ENCODE measurements at places on chromosomes 12 and 14.

DNA sequence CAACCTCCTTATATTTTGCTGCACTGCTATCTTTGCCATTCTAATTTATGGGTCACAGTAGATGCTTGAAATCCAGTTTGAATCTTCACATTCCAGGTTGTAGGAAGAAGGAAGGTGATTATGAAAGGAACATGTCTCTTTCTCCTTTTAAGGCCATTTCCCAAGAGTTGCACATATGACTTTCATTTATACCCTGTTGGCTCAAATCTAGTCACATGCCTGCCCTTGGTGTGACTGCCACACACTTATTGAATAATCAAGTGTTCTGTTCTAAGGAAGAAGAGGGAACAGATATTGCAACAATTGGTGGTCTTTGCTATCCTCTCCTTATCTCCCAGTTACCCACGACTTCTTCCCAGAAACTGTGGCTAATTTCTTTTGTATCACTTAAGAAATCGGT lies 404.3 kb downstream of the TMEM117 start:
- DNase-seq, result no peak

GRCh38 chr14:81594012-81594411 lies 60.4 kb upstream of the SEL1L start:
- no peak for DNase-seq

GRCh38 chr14:62269204-62269603 lies 507.0 kb downstream of the SNAPC1 start:
- no peak for DNase-seq

DNA sequence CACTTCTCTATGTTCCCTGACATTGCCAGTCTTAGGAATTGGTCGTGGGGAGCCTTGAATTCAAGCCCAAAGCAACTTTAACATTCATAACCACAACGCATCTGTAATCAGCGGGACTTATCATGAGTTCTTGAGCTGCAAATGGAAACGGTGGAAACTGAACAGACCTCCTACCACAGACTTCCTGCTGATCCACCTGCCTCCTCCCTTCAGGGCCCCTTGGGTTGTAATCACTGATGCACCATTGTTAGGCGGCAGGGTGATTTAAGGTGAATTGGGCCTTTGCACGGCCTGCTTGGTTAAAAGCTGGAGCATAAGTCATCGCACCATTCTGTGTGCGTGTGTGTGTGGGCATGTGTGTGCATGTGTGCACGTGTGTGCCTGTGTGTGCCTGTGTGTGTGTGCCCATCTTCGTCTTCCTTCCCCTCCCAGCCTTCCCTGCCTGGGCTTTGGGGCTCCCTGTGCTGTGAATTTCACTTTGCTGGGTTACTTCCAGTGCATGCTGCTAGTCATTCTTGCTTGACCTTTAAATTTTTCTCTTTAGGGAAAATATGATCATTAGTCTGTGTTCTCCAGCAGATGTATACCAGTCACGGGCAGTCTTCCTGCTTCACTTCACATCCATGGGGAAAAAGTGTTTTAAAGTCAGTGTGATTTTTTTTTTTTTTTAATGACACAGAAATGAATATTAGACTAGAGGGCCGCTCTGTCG lies 29.1 kb downstream of the CHST11 start:
- no peak for DNase-seq

DNA sequence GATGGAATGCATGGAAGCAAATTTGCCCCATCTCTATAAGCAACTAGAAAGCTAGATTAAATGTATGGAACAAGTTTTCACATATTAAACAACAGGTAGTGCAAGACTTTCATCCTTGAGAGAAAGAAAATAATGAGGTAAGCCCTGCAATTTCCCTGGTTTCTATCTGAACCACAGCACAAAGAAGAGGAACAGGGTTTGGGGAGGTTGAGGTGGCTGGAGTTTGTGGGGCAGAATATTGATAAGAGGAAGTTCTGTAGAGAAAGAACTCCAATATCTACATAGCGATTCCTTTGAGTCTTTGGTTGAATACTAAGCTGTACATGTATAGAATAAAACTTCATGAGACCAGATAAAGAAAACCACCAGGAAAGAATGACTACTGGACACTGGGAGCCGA lies 96.3 kb upstream of the CCND2 start:
- no peak for DNase-seq

GRCh38 chr12:131436922-131437705 lies 273.8 kb upstream of the SFSWAP start:
- no peak for DNase-seq

GRCh38 chr12:43290836-43291235 lies 261.2 kb downstream of the ADAMTS20 start:
- DNase-seq, result no peak

DNA sequence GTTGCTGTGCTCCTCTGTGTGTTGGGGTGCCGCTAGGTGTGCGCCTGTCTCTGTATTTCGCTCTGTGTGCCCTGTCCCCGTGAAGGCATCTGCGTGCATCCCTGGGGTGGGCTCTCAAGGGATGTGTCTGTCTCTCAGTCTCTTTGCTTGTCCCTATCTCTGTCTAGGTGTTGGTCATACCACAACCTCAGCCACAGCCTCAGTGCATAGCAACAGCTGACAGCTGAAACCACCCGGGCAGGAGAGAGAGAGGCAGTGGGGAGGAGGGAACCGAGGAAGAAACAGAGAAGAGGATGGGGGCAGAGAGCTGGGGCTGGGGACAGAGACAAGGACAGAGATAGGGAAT lies 953 bp upstream of the NXPH4 start:
- DNase-seq, result no peak

GRCh38 chr12:26833743-26834490 lies 923 bp upstream of the ITPR2 start:
- DNase-seq, result no peak

- no peak for DNase-seq
Measured at GRCh38 chr14:72739446-72740405, 154.2 kb downstream of the DPF3 start.

DNA sequence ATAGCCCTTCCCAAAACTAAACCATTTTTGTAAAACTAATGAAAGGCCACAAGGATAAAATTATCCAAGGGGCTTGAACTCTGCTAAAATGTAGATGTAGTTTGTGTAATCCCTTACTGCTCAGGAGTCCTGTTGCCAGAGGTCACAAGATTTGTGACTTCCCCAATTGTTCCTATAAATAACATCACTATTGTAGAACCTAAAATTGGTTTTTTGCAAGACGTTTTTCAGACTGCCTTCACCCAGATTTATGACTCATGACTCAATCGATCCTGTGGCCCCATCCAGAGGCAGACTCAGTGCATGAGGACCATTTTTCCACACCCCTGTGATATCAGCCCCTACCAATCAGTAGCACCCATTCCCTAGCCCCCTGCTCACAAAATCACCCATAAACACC lies 61.5 kb upstream of the RASSF8 start:
- no peak for DNase-seq

- DNase-seq, result no peak
Measured at GRCh38 chr12:30725739-30726138, 29.0 kb downstream of the CAPRIN2 start.

Data from NCI-H1092 (cell line).